GM12865 (cell line): ENCODE measurements at places on chromosomes 16 and 17.

- no peak for DNase-seq
These were observed 10.2 kb upstream of the CENPT start for GRCh38 chr16:67857547-67858233.

GRCh38 chr17:39077252-39077651, 74.2 kb downstream of the PLXDC1 start:
- DNase-seq: peak; percentile 10

DNA sequence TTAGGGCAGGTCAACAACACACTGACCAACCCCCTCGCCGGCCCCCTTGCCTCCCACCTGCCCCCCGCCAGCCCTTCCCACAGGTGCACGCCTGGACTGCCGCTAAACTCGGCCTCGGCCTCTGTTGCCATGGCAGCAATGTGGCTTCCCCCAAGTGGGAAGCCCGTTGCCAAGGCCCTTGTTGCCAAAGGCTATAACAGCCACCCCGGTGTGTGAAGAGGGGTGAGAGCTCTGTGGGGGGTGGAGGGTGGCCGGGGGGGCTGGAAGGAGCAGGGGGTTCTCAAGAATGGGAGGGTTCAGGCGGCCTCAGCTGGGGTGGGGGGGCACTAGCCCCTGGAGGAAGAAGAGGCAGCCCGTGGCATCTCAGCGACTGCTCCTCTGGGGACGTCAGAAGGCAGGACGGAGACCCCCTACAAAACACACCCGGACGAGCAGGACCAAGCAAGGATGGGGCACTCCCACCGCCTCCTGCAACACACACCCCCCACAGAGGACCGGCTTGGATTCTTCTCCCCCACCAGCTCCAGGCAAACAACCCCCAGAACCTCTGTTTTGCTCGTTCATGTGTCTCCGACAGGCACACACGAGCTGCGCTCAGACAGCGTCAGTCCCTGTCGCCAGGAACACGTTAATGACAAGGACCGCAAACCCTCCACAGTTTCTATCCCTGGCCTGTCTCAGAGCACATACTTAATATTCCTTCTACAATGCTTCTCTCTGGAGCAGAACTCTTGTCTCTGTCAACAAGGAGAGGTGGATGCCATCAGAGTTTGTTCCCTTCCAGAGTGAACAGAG, 55.7 kb downstream of the ABR start:
- no peak for DNase-seq

DNA sequence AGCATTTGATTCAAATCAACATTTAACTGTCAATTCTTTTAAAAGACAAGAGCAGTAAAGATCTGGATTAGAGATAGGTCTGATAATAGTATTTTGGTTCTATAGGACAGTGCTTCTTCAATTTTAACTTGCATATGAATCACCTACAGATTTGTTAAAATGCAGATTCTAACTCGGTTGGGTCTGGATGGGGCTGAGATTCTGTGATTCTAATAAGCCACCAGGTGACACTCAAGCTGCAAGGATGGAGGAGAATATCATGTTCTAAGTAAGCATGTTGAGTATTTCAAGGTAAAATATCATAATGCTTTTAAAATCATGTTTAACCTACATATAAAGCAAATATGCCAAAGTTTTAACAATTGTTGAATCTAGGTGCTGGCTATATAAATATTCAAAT, 15.8 kb downstream of the TSPOAP1 start:
- no peak for DNase-seq

DNA sequence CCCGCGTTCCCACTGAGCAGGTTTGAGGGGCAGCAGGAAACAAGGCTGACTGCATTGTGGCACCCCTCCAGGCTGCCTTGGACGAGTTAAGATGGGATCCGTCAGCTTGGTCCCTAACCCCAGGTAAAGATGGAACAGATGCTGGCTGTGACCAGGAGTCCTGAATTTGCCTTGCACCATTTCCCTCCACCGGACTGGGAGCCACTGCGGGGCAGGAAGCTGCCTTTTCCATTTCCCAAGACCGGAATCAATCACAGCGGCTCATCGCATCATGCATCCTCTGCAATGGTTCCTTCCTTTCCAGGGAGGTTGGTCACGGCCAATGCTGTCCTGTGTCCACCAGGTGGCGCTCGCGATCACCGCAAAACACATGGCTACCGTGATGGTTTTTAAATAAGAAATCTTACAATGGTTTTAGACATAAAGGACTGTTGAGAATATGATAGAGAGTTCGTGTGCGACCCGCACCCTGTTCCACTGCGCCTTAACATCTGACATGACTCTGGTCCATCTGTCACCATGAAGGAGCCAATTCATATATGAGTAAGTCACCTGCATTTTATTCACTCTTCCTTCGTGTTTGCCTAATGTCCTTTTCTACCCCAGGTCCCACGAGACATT, 6.8 kb upstream of the MEAK7 start:
- DNase-seq: peak; percentile 90

DNA sequence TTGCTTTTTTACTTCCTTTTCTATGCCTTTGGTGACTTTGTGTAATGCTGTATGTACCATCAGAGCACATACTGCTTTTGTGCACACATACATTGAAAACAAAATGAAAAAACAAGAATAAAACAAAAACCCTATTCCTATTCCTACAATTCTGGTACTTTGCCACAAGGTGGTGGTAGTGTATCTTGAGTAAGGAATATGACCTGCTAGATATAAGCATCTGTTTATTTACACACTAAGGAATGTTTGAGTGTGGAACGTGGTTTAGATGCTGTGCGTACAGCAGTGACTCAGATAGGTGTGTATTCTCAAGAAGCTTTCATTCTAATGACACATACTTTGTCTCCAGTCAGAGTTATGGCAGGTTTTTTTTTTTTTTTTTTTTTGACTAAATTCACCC, 606.2 kb downstream of the WWOX start:
- peak; percentile 37 for DNase-seq

- no peak for DNase-seq
These were observed 8.9 kb downstream of the CBX4 start for GRCh38 chr17:79830303-79830702.

GRCh38 chr17:30347488-30347887, 13.6 kb upstream of the TMIGD1 start:
- no peak for DNase-seq

DNA sequence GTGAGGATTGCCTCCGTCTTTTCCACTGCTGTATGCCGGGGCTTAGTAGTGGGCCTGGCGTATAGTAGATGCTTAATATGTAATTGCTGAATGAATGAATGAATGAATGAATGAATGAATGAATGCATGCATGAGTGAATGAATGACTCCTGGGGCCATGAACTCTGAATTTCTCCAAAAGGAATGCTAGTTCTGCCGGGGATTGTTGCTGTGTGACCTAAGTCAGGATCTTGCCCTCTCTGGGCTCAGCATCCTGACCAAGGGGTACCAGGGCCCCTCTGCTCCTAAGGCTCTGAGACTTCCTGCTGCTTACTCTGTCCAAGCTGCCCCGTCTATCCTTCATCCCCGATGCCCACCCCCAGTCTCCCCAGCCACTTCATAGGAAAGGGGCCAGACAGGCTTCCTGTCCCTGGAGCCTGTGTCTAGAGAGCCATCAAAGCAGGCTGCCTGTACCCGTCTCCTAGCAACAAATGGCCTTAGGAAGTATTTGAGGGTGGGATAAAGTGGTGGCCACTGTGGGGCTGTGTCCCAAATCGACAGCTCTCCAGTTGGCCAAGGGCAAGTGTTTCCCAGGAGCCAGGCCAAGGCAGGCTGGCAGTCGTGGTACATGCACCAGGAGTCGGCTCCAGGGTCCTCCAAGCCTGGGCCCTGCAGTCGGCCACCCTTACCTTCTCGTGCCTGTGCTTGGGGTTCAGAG, 11.6 kb upstream of the MPRIP start:
- DNase-seq: no peak

- no peak for DNase-seq
These were observed 39.0 kb downstream of the PRKCA start for GRCh38 chr17:66341462-66341861.

GRCh38 chr16:85425074-85425662, 188.0 kb upstream of the GSE1 start:
- DNase-seq: no peak

GRCh38 chr17:8080799-8081219, 6.7 kb downstream of the ALOX12B start:
- no peak for DNase-seq

DNA sequence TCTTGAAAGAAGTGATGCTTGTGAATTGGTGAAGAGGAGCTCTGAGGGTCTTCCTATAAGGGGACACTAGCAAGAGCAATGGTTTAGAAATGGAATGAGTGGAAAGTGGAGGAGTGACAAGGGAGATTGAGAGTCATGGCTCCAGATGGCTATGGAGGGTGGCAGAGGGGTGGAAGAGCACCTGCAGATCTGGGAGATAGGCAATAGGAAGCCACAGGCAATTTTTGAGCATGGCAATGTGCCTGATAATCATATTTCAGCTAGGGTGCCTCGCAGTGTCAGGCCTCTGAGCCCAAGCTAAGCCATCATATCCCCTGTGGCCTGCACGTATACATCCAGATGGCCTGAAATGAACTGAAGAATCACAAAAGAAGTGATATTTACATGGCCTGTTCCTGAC, 21.5 kb downstream of the RGS9 start:
- no peak for DNase-seq

- no peak for DNase-seq
These were observed 60.5 kb downstream of the CREBBP start for GRCh38 chr16:3819746-3820724.

- peak; percentile 38 for DNase-seq
These were observed 19.6 kb upstream of the ATP2A3 start for GRCh38 chr17:3983606-3984484.

DNA sequence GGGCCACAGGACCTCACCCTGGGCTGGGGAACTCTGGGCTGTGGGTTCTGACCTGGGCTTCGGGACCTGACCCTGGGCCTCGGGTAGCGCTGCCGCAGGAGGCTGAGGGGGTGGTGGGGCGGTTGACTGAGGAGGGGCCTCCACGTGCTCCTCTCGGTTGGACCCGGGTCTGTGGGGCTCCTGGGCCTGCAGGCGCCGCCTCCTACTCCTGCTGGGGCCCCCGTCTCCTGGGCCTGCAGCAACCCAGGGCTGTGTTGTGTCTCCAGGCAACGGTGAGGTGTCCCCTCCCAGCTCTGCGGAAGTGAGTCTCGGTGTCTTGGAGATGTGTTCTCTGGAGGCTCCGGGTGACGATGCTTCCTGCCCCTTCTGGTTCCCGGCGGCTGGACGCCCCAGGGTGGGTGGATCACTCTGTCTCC, 41.5 kb upstream of the GNG13 start:
- no peak for DNase-seq

GRCh38 chr17:35294756-35295155, 51.9 kb downstream of the SLFN5 start:
- no peak for DNase-seq

DNA sequence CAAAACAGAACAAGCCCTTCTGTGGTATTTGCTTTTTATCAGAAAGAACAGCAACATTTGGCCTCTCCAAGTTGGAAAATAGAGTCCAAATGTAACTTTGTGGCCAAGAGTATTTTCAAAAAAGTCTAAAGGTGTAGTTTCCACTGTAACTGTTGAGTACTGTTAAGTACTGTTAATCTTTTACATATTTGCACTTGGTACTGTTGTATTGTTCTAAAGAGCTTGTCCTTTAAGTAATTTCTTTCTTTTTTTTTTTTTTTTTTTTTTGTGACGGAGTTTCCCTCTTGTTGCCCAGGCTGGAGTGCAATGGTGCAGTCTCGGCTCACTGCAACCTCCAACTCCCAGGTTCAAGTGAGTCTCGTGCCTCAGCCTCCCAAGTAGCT, 21.5 kb downstream of the LDAF1 start:
- DNase-seq: no peak

- no peak for DNase-seq
These were observed 14.0 kb downstream of the ERN1 start for GRCh38 chr17:64115822-64116534.

DNA sequence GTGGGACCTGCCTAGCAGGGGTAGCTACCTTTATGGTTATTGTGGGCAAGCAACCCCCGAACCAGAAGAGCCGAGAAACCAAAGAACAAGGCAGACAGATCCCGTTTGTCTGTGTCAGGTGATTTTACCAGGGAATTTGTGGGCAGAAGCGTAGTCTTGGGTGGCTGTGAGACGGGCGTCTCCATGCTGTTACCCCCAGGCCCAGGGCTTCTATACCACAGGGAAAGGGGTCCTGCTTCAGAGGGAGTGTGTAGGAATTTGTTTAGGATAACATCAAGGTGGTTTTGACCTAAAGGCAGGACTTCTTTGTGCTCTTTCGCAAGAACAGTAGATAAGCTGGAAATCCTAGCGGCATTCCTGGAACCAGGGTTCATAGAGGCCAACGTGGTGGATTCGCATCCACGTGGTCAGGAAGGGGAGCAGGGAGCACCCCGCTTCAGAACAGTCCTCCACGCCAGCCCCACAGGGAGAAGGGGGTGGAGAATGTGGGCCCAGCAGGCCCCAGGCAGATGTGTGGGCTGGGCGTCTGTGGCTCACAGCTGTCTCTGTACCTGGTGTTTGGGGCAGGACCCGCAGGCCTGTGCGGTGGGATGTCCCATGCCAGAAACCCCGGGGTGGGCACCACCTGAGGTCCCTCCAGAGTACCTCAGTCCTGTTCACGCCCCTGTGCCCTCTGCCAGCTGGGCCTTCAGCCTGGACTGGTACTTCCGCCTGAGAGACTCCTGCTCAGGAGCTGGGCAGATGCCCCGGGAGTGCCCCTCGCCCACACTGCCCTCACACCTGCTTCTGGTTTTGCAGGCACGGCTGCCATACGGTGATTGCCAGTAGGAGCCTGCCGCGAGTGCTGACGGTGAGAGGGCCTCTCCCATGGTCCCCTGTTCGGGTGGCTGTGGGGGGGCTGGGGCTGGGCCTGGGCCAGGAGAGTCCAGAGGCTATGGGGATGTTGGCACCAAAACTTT, 4.1 kb downstream of the DECR2 start:
- no peak for DNase-seq

- peak; percentile 73 for DNase-seq
These were observed 631 bp downstream of the KREMEN2 start for GRCh38 chr16:2964475-2965336.

- peak; percentile 99 for DNase-seq
These were observed 627 bp upstream of the TSPOAP1 start for GRCh38 chr17:58329035-58329809.

GRCh38 chr17:4759776-4760236, 11.9 kb upstream of the TM4SF5 start:
- no peak for DNase-seq

DNA sequence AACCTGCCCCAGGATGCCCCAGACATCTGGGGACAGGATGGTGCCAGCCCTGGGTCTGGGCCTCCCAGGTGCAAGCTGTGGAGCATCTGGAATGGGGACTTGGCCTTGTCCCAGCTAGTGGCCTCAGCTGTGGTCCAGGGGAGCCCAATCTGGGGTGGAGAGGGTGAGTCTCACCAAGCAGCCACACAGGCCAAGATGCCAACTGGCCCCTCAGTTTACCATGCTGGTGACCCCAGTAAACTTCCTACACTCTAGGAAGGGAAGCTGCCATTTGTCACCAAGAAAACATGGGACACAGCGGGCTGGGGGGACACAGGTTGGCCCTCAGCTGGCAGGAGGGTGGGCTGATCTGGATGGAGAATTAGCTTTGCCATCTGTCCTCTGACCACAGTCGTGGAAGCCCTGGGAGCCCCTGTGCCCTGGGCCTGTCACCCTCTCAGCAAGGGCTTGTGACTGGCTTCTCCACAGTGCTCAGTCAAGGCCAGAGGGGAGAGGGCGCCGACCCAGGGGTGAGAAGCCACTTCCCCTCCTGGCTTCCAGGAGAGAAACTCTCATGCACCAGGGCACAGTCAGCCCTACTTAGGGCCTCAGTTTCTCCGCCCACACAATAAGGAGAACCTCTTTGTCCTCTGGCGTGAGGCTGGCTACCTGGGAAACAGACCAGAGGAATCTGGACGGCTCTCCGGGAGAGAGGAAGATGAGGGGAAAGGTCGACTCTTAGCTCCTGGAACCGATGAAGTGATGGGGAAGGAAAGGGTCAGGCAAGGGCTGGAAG, 126.4 kb upstream of the SMURF2 start:
- DNase-seq: no peak
